ENCODE measurements at places on chromosomes 7 and 10.

DNA sequence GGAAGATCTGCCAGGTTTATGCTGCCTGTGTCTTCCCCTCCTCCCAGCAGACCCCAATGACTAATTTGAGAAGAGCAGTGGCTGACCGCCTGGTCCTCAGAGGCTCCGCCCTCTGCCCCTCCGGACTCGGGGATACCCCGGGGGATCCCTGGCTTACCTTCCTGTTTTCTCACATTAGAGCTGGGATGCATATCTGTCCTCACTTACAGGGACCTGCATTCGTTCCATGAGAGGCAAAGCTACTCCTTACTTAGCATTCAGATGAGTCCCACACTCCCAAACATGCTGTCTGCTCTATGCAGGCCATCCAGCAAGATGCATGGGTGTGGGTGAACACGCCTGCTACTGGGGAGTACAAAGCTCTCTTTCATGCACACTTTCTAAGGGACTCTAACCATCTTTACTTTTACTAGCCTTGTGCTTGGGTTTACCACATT is 24.0 kb downstream of the VOPP1 start:
- no peak for DNase-seq

DNA sequence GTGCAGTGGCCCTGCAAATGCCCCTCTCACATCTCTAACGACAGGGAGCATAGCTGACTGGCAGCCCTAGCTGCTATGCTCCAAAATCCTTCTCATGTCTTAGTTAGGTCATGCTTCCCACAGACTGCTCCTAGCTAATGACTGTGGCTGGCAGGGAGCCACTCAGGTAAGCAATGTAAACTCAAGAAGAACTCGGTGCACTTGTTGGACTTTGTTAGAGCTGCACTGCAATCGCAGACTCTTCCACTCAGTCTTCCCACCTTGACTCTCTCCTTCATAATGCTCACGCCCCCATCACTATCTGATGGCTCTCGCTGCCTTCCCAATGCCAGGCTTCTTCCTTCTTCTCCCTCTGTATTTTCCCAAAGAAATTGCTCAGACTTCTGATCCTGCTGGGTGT is 24.0 kb downstream of the OR9A2 start:
- DNase-seq: no peak

- DNase-seq: no peak
These were observed 154.1 kb downstream of the NRP1 start for GRCh38 chr10:33180390-33180789.

- DNase-seq: no peak
These were observed 241.7 kb downstream of the GATA3 start for GRCh38 chr10:8296090-8296733.

DNA sequence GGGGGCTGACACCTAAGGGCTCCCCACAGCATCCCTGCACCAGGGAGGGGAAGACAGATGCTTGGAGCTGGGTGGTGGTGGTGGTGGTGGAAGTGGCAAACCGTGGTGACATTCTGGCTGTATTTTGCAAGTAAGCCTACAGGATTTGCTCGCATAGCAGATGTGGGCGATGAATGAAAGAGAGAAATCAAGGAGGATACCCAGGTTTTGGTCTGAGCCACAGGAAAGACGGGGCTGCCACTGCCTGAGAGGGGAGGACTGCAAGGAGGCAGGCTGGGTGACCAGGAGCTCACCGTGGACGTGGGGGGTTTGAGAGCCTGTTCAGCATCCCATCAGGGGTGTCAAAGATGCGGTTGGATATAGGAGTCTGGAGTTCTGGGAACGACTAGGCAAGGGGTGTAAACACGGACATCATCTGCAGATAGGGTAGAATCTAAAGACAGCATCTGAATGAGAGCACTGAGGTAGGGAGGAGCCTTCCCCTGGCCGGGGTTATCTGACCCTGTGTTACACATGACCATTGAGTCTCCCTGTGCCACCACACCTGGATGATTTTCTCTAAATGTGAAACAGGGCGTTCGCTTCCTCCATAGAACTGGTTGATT is 49.7 kb downstream of the TSPAN15 start:
- no peak for DNase-seq

DNA sequence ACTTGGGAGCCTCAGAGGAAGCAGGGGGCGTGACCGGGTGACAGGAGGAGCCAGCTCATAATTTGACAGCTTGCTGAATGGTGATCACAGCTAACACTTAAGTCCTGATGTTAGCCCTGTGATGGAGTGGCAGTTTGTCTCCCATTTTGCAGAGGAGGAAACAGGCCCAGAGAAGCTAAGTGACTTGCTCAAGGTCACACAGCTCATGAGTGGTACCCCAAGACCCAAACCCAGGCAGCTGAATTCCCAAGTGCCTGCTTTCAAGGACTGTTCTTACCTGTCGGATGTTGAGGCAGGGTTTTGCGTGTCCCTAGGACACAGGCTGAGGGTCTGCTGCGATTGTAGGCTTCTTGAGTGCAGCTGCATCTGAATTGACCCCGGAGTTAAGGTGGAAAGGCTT is 51.7 kb downstream of the PALD1 start:
- DNase-seq: no peak

- no peak for DNase-seq
These were observed 504.1 kb downstream of the SDK1 start for GRCh38 chr7:3805151-3805550.

GRCh38 chr10:131358741-131359442 is 47.4 kb upstream of the TCERG1L start:
- DNase-seq: no peak

- no peak for DNase-seq
These were observed 129.0 kb downstream of the MARCHF5 start for GRCh38 chr10:92419740-92420545.

GRCh38 chr10:75211007-75211691 is 553 bp downstream of the VDAC2 start:
- DNase-seq: no peak

DNA sequence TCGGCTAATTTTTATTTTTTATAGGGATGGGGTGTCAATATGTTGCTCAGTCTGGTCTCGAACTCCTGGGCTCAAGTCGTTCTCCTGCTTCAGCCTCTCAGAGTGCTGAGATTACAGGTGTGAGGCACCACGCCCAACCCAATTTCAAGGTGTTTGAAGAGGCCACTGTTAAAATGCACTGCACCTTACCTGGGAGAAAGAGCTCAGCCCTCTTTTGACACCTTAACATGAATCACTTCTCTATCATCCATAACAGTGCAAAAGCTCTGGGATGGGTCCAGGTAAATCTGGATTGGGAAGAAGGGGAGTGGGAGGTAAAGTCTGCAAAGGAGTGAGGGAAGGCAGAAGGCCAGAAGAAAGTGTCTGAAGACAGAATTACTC is 557 bp upstream of the ZNF282 start:
- DNase-seq: no peak

DNA sequence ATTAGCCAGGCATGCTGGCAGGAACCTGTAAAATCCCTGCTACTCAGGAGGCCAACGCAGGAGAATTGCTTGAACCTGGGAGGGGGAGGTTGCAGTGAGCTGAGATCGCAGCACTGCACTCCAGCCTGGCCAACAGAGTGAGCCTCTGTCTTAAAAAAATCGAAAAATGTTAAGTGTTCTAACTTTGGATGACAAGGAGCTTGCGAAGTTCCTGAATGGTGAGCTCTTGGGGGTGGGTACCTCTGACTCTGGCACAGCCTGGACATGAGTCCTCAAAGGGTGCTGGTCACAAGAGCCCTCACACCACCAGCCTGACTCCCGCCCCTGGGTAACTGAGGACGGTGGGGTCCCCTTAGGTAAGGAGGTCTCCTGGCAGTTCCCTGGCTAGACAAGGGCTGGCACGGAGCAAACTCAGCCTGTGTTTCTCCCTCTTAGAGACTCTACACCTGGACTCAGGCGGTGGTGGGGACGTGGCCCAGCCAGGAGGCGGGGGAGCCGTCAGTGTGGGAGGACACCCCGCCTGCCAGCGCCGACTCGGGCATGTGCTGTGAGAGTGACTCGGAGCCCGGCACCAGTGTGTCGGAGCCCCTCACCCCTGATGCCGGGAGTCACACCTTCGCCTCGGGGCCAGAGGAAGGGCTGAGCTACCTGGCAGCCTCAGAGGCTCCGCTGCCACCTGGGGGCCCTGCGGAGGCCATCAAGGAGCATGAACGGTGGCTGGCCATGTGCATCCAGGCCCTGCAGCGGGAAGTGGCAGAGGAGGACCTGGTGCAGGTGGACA is 24.1 kb downstream of the AMZ1 start:
- no peak for DNase-seq

- no peak for DNase-seq
These were observed 15.3 kb downstream of the GNAT3 start for GRCh38 chr7:80496586-80496985.

- DNase-seq: no peak
These were observed 161.0 kb downstream of the PLXNA4 start for GRCh38 chr7:132415259-132415658.

- DNase-seq: no peak
These were observed 100.9 kb downstream of the PDGFA start for GRCh38 chr7:418636-419280.

- no peak for DNase-seq
These were observed 4.1 kb downstream of the JCAD start for GRCh38 chr10:30055226-30055662.

GRCh38 chr7:69593511-69593910 is 4.8 kb upstream of the AUTS2 start:
- no peak for DNase-seq

DNA sequence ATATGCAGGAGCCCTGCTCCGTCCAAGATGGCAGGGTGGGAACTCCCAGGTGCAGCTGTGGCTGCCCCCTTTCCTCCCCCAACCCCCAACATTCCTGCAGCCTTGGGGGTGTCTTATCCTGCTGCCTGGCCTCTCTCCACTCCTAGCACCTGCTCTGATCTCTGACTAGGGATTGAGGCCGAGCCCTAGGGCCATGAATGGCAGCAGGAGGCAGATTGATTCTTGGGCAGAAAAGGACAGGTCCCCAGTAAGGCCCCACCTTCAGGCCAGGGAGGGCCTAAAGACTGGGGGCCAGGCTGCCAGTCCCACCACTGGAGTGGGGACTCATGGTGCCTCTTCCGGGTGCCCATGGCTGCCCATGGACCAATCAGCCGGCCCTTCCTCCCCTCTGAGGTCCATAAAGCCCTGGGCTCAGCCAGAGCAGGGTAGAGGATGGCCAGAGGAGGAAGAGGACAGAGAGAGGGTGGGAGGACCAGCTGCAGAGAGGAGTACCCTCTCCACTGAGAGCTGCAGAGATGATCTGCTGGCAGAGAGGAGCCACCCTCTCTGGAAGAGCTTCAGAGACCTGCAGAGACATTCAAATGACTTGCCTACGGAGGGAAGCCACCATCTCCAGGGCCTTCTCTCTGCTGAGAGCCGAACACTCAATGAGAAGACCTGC is 8.3 kb upstream of the COA1 start:
- DNase-seq: no peak

GRCh38 chr10:100631192-100631591 is 95.4 kb downstream of the HIF1AN start:
- no peak for DNase-seq

DNA sequence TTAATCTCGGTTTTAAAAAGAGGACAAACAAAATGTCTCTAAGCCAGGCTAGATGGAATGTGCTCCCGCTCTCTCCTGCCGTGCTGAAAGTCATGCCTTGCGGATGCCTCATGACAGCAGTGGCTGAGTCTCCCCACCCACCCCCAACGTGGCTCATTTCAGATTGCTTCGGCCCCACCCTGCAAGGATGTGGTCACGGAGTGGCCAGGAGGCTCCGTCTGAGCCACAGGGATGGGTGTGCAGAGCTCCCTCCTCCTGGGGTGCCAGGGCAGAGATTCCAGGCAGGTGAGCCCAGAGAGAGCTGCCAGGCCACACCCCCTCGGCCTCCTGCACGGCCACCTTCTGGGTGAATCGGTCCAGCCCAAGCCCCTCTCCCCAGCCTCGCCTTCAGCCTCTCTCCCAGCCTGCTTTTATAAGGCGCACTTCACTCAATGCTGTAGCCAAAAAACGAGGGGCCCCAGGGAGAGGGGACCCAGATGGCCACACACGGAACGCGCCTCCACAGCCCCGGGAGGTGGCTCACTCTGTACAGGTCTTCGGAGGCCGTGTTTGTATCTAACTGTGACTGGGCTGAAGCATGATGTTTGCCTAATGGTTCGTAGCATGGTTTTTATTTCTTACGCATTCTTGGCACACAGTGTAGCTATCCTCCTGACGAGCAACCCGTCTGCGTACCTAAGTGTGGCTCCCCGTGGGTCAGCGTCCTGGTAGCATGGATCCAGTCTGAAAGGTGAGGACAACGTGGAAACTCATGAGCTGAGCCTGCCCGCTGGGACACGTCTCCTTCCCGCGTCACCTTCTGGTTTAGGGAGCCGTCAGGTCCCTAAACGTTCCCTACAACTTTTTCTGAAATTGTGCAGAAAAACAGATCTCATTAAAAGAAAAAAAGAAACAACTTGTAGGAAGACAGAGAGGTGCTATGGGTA is 413.8 kb upstream of the FOXK1 start:
- DNase-seq: no peak

GRCh38 chr7:111858331-111858730 is 296.0 kb upstream of the IMMP2L start:
- no peak for DNase-seq

DNA sequence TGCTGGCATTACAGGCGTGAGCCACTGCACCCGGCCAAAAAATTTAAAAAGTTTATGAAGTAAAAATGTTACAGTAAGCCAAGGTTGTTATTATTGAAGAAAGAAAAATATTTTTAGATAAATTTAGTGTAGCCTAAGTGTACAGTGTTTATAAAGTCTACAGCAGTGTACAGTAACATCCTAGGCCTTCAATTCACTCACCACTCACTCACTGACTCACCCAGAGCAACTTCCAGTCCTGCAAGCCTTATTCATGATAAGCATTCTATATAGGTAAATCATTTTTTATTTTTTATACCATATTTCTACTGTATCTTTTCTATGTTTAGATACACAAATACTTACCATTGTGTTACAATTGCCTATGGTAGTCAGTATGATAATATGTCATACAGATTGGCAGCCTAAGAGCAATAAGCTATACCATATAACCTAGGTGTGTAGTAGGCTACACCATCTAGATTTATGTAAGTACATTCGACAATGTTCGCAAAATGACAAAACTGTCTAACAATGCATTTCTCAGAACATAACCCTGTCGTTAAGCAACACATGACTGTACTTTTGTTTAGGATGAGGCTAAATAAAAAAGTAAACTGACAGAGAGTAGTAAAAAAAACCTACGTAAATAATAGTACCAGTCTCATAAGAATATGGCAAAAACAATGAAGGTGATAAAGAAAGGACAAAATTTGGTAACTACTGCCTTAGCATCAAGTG is 77.8 kb upstream of the FAM133B start:
- no peak for DNase-seq

DNA sequence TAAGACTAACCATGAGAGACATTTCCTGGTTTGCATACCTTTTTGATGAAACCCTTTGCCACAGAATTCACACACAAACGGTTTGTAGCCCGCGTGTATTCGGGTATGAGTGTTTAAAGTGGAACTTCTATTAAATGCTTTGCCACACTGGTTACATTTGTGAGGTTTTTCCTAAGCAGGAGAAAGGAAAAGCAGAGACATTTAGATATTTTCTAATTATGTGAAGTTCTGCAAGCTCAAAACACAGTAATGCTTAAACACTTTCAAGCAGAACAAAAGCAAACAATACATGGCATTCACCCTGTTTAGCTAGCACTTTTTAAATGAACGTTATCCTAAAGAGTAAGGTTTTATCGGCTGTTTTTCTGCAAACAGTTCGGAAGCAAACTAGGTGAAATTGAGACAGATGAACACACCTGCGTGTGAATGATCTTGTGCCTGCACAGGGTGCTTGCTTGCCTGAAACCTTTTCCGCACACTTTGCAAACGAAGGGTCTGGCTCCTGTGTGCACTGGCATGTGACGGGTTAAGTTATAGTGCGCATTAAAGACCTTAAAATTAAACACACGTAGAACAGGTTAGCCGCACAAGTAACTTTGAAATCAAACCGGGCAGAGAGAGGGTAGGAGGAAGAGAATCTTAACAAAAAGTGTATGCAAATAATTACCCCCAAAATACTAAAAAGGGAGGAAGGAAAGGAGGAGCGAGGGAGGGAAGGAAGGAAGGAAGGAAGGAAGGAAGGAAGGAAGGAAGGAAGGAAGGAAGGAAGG is 1.6 kb downstream of the FEZF1 start:
- no peak for DNase-seq

All from activated CD8-positive, alpha-beta memory T cell treated with anti-CD3 and anti-CD28 coated beads for 1 hour (primary cell).